ENCODE measurements at places on chromosomes 11 and 22.

- no peak for DNase-seq
Observed at GRCh38 chr22:50177537-50178470, 7.3 kb downstream of the PANX2 start.

DNA sequence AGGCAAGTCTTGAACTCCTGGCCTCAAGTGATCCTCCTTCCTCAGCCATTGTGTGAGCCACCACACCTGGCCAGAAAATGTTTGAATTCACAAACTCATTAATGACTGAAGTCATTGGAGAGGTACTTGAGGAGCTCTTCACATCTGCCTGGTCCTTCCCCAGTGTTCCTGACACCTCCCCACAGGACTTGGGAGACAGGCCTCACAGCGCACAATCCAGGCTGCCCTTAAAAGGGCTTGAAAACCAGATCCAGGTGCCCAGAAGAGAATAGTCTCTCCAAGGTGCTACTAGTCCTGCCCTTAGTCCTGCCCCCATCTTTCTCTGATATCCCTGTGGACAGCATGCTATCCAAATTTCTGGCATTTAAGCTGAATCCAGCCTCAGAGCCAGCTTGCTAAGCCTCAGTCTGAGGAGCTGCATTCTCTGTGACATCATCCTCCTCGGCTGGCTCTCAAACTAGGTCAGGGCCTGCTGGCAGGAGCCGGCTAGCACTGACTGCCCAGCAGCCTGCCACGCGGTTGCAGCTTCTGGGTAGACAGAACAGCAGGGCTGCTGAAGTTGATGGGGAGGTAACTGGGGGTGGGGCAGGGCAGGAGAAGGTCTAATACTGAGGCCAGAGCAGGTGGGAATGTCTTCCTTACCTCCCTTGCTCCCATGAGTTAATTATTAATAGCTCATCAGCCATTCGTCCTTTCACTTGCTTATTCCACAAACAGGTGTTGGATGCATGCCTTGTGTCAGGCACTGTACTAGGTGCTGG, 35.3 kb upstream of the NECTIN1 start:
- peak; percentile 10 for DNase-seq

- DNase-seq, result peak; percentile 53
Observed at GRCh38 chr22:44523981-44524759, 26.1 kb upstream of the RTL6 start.

DNA sequence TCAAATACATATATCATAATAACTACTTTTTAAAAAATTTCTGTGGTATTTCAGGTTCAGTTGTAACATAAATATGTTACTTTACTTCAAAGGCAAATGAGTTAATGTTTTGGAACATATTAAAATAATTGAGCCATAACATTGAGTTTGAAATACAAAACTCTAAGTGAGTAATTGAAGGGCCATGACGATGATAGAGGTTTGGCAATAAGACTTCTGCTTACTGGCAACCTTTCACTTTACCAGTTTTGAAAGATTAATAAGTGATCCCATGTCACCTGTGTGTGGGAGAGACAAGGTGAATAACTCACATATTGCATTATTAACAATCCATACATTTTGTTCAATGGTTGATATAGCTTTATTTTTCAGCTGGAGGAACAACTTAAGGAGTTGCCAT, 144.4 kb downstream of the GRIA4 start:
- DNase-seq, result no peak

- DNase-seq, result no peak
Observed at GRCh38 chr11:128036556-128037093, 550.7 kb downstream of the ETS1 start.

- no peak for DNase-seq
Observed at GRCh38 chr22:35930933-35931332, 97.7 kb downstream of the RBFOX2 start.

- DNase-seq, result no peak
Observed at GRCh38 chr11:68090287-68090686, 30.9 kb downstream of the CHKA start.

GRCh38 chr11:117913736-117914397, 15.3 kb downstream of the TMPRSS13 start:
- DNase-seq, result no peak

- no peak for DNase-seq
Observed at GRCh38 chr11:64449381-64450167, 90.6 kb downstream of the RPS6KA4 start.

DNA sequence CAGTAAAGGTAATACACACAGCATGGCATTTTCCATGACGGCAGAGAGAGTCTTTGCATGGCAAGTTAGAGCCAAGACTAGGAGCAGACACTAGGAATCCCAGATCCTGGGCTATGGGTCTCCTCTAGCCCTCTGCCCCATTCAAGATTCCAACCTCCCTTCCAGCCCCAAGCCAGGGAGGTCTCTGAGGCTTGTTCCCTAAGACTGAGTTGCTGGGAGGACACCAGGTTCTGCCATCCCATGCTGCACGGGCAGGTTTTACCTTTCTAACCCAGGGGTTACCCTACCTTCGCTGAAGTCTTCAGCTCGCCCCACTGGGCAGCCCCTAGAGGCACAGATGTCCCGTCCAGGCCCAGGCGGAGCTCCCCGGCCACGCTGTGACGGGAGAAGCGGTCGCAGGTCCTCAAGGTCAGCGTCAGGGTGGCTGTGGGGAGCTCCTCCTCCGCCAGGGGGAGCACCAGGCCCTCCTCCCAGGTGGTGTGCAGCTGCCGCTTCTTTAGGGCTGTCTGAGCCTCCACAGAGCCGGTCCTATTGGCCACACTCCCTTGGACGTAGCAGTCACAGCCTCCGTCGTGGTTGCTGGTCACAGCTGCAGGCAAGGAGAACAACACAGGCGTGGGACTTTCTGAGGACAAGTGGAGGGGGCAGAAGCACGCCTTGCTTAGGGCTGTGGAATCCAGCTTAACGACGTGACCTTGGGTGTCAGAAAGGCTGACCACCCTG, 33.8 kb downstream of the SYT13 start:
- no peak for DNase-seq

GRCh38 chr11:123740787-123741158, 687 bp downstream of the ZNF202 start:
- no peak for DNase-seq

DNA sequence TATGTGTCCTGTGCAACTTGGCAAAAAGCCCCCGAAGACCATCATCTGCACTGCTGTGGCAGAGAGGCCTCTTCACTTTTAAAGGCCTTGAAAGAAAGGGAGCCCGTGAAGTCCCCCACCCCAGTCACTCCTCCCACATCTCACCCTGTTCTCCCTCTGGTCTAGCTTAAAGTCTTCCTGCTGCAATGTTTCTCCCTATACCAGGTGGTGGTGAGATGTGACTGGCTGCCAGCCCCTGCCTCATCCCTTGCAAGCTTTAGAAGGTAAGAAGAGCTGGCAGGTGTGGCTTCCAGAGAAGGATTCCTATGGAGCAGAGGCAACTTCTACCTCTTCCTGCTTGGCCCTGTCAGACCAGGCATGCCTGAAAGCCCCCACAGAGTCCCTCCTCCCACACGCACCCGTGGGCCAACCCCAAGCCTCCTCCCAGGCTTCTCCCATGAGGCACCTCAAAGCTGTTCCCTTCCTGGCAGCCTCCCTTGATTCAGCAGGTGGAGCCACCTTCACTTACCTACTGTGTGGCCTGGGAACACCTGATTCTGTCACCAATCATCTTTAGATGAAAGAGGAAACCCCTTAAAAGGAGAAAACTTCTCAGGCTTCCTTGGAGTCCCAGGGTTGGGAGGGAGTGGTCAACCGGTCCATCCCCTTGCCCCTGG, 4.0 kb upstream of the TRIM29 start:
- no peak for DNase-seq

DNA sequence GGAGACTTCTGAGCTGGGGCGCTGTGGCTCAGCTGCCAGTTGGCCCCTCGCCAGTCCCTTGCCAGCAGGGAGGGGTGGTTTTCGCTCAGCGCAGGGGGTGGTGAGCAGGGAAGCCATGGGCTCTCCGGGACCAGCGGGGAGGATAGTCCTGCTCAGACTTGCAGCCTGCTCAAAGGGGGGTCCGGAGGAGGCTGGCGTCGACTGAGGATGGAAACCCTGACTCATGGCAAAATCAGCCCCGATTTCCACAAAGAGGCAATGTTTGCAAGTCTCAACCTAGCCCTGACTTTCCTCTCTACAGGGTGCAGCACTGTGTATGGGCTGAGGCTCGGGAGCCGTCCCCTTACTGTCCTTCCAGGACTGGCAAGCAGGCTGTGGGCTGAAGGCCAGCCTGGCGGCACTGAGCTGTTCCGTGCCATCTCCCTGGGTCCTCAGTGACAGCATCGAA, 35.1 kb downstream of the FBLN1 start:
- peak; percentile 80 for DNase-seq

- DNase-seq, result no peak
Observed at GRCh38 chr11:109302591-109303334, 119.2 kb upstream of the C11orf87 start.

DNA sequence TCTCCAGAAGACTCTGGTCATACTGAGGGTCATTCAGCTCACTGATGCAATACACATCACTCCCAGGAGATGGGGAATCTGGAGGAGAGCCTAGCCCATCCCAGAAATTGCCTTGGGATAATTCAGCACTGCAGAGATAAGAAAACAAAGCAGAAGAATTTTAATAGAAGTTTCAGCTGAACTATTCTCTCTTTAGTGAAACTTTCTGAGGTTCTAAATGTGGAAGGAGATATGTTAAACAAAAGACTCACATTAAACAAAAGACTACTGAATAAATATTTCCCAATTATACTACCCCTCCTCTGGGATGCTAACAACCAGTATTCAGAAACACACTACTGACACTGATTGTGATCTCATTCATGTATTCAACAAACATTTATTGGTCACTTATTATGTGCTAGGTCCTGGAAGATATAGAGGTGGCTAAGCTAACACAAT, 47.8 kb downstream of the C2CD3 start:
- DNase-seq, result no peak

- DNase-seq, result no peak
Observed at GRCh38 chr11:44305470-44306051, 4.4 kb downstream of the ALX4 start.

DNA sequence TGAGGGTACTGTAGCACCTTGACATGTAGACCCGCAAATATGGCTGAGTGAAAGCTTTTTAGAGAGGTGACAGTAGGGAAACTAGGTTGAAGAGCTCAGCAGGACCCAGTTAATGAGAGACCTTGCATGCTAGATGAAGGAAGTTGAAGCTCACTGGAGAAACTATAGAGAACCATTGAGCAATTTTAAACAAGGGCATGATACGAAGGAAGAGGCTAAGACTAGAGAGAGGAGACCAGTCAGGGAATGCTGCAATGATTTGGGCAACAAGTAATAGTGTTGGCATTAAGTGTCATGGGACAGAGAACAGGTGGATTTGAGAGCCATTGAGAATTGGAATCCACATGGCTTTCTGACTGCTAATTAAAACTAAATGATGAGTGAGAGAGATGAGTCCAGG, 4.1 kb downstream of the OLFML1 start:
- no peak for DNase-seq

- DNase-seq, result no peak
Observed at GRCh38 chr11:65488273-65489034, 10.4 kb upstream of the MALAT1 start.

DNA sequence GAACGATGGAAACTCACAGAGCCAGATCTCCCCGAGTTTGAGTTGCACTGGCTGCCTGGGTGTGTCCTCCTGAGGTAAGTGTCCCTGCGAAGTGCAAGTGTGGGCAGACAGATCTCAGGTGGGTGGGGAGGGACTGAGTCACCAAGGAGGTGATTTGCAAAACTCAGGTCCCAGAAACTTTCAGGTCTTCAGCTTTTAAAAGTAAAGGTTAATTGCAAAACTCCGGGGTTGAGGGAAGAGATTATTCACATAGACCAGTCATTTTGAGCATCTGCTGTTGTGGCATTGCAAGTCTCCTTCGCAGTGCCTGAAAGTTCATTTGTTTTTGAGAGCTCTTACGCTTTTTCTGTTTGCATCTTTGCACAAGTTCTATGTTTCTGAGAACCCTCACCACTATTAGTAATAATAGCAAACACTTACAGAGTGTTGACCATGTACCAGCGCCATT, 7.1 kb downstream of the CD44 start:
- DNase-seq, result no peak

DNA sequence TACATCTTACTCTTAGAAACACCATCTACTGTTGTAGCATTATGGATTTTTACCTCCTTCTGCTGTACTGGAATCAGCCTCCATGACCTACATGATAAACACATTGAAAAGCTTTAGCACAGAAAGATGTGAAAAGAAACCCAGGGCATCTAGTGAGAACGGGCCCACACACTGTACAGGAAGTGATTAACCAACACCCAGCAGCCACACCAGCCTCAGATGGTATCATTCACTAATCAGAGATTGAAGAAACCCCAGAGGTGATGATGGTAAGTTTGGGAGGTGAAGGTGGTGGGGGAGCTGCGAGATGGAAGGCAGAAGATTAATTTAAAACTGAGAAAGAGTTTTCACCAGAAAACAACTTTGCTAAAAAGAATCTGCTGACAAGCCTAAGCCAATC, 46.1 kb downstream of the RASSF10 start:
- DNase-seq, result no peak

GRCh38 chr11:112392904-112393303, 132.2 kb upstream of the PLET1 start:
- DNase-seq, result no peak

GRCh38 chr22:37624017-37624365, 15.4 kb downstream of the GGA1 start:
- DNase-seq, result no peak

DNA sequence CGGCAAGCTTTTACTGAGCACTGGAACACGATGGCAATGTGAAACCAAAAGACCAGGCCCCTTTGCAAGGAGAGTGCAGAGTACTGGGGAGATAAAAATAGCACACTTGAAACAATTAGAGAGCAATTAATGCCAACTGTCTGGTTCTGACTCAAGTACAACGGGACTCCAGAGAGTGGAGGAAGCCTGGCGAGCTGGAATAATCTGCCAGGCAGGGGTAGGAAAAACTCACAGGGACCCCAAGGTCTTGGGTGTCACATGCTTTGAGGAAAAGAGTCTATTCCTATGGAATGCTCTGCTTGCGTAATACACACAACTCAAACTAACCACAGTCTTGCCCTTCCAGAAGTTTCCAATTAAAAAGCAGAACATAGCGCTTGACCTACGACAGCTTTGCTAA, 113.0 kb upstream of the CLMP start:
- peak; percentile 52 for DNase-seq

GRCh38 chr11:34960277-34960676, 43.9 kb downstream of the PDHX start:
- no peak for DNase-seq

DNA sequence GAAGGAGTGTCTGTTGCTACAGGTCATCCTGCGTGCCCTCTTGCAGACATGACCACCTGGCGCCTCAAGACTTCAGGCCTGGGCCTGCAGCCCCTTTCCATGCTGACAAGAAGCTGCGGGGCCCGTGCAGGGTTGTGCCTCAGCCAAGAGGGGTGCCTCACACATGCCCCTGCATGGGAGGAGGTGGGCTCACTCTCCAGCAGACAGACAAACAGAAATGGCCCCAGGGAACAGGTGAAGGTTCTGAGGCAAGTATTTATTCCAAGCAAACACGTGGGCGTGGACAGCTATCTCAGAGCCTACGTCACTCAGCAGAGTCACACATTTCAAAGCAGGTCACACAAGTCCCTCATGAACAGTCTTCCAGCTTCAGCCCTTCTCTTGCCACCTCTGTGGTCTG, 5.9 kb upstream of the SYCE3 start:
- DNase-seq, result no peak
